ENCODE measurements at places on chromosomes 4 and X.

DNA sequence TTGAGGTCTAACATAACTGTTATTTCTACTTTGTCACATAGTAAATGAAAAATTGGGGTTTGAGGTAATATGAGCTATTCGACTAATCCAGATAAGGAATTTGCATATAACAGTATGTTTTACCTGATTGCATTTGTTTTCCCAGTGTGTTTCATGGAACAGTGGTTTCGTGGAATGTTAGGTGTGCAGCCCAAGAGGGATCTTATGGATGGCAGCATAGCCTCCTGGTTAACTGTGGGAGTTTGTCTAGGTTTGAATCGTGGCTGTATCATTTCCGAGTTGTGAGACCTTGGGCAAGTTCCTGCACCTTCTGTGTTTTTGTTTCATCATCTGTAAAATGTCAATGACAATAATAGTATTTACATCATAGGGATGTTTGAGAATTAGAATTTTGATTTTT lies 7.9 kb downstream of the BMPR1B start:
- no peak for DNase-seq

DNA sequence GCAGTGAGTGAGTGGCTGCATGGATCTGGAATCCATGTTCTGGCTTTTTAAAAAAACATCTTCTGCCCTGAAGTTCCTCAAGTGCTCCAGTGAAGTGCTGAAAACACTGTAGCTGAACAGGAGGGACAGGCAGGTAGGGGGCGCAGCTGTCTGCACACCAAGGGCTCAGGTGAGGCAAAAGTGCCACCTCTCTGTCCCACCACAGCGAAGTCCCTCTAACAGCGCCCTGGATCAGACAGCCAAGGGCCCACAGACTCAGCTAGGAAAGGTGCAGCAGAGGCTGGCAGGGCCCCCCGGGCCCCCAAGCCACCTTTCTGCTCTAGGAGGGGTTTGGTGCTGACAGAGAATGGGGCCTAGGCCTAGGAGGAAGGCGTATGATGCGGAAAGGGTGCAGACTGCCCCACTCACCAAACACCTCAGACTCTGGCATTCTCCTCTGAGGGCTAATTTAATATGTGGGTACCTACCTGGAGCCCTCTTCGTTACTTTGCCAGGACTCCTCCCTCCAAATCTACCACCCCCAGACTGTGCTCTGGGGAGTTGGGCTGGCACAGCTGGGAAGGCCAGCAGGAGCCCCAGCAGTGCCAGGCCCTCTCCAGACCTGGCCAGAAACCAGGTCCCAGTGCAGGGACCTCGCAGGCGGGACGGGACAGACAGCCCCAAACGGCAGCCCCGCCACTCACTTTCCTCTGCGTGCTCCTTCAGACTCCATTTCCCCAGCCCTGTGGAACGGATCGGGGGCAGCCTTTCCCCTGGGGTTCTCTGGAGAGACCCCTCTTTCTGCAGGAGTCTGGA lies 73.7 kb downstream of the ENPP6 start:
- no peak for DNase-seq

DNA sequence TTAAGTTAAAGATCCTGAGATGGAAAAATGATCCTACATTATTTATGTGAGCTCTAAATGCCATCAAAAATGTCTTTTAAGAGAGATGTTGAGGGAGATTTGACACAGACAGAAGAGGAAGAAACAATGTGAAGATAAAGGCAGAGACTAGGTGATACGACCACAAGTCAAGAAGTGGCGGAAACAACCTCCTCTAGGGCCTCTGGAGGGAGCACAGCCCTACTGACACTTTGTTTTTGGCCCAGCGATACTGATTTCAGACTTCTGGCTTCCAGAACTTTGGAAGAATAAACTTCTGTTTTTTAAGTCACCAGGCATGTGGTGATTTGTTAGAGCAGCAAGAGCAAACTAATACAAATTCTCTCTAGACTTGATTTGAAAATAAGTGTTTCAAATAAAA lies 1216.1 kb downstream of the FSTL5 start:
- DNase-seq, result no peak

- DNase-seq, result no peak
Measured at GRCh38 chr4:19636451-19636850, 615.3 kb upstream of the SLIT2 start.

GRCh38 chr4:155568641-155569220 lies 97.9 kb upstream of the GUCY1A1 start:
- DNase-seq, result no peak

- no peak for DNase-seq
Measured at GRCh38 chr4:169167957-169168858, 102.5 kb downstream of the SH3RF1 start.

GRCh38 chrX:10062980-10063379 lies 93.8 kb upstream of the CLCN4 start:
- DNase-seq, result no peak

DNA sequence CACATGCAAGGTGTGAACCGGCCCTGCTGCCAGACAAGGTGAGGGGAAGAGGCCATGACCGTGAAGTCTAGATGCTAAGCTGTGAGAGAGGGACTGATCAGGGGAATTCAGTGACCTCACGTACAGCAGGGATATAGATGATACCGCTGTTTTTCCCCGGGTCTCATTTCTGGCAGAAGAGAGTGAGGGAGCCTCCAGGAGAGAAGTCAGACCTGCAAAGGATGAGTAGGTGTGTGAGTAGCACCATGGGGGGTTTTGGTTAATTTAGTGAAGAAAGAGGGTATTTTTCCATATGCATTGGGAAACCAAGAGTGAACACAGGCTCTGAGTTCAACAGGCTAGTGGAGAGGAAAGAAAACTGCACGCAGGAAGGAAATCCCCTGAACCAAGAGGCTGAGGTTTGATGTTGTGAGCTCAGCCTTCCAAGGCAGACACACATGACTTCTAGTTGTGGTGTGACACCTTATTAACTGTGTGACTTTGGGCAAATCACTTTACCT lies 127.6 kb upstream of the GATB start:
- no peak for DNase-seq

DNA sequence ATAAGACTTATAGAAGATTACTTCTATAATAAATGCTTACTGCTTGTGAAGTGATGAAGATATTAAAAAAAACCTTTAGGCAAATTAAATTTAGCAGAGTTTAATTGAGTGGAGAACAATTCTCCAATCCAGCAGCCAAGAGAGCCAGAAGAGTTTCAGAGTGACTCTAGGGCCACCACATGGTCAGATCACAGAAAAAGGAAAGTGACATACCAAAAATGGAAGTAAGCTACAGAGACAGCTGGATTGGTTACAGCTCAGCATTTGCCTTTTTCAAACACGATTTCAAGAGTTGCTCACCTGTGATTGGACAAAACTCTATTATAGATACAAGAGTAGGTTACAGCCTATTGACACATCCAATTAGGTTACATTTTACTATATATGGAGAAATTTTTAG lies 79.0 kb upstream of the TRAM1L1 start:
- no peak for DNase-seq

GRCh38 chrX:131728295-131729145 lies 184.6 kb downstream of the OR13H1 start:
- DNase-seq, result no peak

DNA sequence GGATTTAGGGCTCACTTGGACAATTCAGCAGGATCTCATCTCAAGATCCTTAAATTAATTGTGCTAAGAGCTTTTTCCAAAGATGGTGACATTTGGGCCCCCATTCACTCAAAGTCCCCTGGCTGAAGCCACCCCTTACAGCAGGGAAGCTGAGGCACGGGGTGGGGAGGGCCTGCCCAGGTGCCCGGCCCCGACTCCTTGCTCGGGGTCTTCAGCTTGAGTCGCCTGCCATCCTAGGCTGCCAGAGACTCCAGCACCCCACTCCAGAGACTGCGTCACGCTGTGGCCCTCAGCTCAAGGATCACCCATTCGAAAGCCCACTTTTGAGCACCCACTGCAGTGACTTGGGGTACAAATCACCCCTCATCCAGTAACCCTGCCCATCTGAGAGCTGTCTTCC lies 39.2 kb upstream of the GPR78 start:
- DNase-seq, result no peak

- peak; percentile 59 for DNase-seq
Measured at GRCh38 chr4:153471698-153472093, 5.5 kb downstream of the TMEM131L start.

DNA sequence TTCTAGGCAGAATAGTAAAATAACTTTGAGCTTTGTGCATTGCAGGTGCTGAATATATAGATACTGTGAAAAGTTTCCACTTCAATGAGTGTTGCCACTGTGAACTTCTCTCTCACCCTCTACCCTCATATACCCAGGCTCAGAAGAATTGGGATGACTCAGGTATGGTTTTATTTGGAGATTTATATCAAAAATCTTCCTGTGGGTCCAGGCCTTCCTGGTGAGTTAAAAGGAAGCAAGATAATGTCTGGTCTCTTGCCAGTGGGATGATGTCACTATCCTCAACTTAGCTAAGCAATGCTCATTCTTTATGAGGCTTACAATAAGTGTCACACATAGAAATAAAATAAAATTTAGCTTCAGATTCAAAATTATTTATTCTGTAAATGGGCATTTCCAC lies 153.3 kb upstream of the TENT5D start:
- DNase-seq, result no peak

DNA sequence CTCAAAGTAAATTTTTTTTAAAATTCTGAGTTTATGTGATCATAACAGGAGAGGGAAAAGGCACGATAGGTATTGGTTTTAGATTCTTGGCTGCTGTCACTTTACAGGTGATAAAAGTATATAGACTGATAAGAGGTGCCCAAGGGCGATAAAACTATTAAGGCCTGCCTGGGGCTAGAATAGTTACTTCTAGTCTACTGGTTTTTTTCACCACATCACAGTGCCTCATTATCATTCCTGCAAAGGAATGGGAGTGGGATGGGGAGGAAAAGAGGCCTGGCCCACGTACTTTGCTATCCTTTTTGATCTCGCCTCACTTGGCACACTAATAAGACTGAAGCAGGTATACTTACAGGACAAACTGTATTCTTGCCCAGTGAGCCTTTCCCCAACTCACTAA lies 46.6 kb downstream of the CXorf58 start:
- DNase-seq, result no peak

DNA sequence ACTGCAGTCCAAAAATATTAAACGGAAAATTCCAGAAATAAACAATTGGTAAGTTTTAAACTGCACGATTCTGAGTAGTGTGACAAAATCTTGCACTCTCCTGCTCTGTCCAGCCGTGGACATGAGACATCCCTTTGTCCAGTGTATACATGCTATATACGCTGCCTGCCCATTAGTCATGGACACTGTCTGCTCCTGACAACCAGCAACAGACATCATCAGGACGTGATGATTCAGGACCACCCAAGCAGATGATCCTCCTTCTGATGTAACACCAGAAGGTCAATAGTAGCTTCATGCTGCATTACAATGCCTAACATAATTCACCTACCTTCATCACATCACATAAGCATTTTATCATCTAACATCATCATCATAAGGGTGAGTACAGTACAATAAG lies 36.3 kb downstream of the ATRX start:
- no peak for DNase-seq

DNA sequence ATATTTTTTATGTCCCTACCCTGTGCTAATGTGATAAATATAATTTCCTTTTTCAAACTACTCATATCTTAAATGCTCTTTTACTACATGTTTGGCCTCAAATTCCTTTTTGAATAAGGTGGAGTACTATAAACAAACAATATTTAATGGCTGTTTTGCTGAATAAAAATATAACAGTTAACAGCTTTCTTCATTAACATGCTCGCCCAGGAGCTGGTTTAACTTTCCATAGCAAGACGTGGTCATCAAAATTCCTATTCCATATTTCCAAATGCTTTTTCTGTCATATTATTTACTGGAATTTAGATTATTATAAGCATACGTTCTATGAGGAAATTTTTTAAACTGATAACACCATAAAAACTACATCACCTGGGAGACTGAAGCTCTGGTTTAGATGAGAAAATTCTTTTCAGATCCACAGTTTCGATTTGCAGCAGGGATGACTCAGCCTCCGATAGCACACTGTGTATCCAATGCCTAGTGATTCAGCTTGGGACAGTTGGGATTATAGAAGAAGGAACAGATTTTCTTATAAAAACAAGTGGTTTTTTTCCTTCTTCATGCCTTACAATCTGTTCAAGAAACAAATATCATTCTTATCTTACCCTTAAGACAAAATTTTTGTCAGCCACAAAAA lies 129.1 kb downstream of the FBXO8 start:
- no peak for DNase-seq

GRCh38 chr4:152951348-152951747 lies 15.2 kb downstream of the FHDC1 start:
- no peak for DNase-seq

DNA sequence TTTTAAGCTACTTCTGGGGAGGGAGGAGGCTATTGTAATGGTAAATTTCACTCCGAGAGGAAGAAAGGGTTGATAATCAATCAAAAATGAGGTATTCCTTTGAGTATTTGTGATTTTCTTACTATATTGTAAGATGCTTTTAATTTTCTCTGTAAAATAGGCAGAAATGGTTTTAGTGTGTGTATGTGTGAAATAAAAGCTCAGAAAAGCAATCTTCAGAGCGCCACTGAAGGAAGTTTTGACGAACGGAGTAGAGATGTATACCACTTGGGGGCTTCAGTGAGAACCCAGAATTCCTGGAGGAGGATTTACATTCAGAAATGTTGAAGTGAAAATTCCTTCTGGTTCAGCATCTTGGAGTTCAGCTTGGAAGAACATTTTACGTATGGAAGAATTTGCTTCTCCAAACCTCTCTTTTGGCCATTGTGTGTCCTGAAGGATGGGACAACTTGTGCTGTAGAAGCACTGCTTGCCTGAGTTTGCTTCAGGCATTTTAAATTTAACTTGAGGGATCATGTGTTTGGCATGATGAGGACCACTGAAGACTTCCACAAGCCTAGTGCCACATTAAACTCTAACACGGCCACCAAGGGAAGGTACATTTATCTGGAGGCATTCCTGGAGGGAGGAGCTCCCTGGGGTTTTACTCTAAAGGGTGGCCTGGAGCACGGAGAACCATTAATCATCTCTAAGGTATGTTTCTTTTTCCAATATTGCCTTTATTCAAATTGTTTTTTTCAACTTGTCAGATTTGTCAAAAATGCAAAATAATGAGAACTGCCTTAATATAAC lies 695 bp downstream of the SHROOM3 start:
- DNase-seq, result no peak

GRCh38 chr4:125838924-125839323 lies 524.2 kb downstream of the FAT4 start:
- no peak for DNase-seq

- DNase-seq, result no peak
Measured at GRCh38 chrX:8346060-8346459, 118.6 kb upstream of the VCX3B start.

DNA sequence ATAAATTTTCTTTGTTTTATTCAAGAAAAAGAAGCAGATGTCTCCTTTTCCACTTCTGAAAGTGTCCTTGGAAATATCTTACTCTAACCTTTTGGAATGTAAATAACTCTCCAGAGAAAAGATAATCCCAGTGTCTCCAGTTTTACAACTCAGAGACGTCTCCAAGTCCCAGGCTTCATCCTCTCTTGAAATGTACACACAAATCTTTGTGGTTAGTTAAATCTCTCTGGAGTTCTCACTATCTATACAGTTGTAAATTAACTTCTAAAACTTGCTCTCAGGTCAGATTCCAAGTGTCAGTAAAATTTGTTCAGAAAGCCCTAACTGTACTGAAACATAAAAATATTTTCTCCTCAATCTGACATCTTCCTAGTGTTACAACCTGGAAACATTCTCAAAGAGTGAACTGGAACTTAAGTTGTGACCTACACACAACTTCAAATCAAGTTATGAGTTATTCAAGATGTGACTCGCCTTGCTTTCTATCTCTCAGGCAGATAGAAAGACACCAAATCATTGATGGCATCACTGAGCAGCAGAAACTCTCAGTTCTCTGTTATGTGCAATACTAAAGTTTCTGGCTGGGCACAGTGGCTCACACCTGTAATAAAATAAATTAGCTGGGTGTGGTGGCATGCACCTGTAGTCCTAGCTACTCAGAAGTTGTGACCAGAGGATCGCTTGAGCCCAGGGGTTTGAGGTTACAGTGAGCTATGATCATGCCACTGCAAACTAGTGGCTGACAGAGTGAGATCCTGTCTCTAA lies 284.2 kb downstream of the RCHY1 start:
- DNase-seq, result no peak
